ENCODE measurements at places on chromosomes 16 and 17.
A peak's percentile ranks its signal among the peaks of the same experiment; 100 is the strongest.

- DNase-seq, result no peak
Observed at GRCh38 chr17:77734371-77735080, 224.0 kb upstream of the TNRC6C start.

DNA sequence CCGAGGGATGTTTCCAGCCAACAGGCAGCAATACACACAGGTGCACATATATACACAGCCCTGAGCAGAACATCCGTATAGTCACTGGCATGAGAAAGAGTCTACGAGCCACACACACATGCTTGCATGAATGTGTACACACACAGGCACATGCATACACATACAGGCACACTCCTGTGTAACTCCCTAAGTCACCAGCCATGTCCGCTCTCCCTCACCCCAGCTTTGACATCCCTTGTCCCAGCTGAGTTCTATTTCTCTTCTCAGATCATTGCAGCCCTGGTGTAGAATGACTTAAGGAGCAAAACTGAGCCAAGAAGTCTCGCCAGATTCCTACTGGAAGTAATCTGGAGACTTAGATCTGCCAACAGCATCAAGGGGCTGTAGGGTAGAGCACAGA lies 13.1 kb downstream of the CDRT4 start:
- DNase-seq, result no peak

- DNase-seq, result no peak
Observed at GRCh38 chr17:66748578-66748977, 86.3 kb upstream of the CACNG5 start.

- DNase-seq, result no peak
Observed at GRCh38 chr17:73318836-73319235, 7.0 kb upstream of the CDC42EP4 start.

DNA sequence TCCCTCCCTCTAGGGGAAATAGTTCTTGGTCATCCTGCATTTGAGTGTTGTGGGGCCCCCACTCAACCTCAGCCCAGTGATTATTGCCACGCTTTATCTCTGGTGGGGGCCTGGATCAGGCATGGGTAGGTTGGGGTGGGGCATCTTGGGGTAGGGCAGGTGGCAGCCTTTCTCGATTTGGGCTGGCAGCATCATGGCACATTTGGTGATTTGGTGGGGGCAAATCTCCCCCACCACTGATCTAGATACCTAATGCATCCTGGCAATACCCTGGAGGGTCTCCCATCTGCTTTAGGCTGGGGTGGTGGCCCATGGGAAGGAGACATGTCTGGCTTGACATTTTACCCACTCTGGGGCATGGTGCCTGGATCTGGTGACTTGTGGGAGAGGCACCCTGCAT lies 40.2 kb downstream of the NLRP1 start:
- no peak for DNase-seq

DNA sequence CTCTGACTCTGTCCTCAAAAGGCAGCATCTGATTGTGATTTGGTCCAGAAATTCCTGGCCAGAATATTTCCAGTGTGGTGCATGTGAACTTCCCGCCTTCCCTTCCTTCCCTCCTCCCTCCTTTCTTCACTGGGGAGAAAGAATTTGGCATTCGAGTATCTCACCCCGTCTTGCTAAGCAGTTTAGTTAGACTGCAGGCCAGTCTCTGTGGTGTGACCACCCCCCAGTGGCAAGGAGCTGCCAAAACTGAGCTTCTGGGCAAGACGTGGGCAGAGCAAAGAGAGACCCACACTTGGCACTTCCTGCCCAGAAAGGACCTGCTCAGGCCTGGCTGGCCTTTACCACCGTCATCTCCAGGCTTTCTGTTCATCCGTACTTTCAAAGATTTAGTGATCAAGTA lies 36.4 kb downstream of the SNX20 start:
- DNase-seq, result peak; percentile 26

DNA sequence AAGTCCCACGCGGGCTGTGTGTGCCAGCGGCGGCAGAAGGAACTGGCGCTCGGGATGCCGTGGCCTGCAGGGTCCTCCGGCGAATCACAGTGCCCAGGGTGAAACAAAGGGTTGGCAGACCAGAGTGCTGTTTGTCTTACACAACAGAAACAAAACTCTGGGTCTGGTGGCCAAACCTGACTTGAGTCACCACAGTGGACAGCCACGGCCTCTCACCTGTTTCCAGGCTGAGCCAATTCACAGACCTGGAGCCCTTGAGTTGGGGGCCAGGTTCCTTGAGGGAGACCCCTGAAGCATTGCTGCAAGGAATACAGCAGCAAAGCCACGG lies 2.1 kb upstream of the CHMP6 start:
- DNase-seq, result no peak

DNA sequence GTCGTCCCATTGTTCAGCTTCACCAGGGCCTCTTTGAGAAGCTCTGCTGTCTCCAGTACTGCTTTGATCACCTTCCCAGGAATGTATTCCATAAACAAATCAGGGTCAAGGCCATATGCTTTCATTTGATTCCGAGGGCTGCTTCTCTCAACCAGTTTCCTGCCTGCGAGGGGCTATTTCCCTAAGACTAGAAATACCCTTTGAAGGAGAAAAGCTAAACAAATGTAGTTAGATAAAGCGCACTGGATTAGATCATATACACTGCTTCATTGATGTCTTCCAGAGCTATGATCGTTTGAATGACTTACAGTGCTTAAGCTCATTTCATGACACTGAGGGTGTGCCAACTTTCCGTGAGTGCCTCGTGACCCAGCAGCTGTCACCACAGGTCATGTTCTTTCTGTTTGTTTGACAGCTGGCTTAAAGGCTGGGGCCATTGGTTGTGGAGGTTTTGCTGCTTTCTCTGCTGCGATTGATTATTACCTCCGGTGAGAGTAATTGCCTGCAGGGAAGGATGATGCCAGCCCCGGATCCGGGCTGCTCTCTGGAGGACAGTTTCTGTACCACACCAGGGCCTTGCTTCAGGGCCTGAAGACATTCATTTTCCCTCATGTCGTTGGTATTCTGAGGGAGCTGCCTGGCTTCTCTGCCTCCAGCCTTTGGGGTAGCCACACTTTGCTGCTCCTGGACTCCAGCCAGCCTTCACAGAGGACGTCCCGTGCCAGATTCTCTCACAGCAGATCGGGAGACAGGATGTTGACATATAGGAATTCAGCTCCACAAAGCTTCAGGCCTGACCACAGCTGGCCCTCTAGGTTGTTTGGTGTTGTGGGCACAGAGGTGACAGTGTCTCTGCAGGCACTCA lies 3.9 kb downstream of the TIMM22 start:
- no peak for DNase-seq

DNA sequence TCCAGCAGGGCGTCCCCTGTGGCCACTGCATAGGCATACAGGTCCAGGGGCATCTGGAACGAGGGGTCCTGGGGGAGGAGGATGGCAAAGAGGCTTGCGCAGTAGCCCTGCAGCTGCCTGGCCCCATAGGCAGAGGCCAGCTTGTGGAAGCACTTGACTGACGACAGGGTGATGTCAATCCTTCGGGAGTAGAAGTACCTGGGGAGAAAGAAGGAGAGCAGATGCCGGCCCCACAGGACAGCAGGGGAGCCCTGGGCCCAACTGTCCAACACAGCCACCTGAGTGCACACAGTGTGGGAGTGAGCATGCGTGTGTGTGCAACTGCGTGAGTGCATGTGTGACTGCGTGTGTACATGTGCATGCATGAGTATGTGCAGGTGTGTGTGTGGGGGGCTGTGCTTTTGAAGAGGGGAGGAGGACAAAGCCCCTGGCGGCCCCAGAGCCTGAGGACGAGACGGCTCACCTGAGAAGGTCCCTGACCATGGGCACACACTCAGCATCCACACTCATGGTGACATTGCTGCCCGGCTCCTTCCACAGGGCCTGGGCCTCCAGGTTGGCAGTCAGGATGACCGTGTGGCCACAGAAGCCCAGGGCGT lies 7.1 kb downstream of the LGALS3BP start:
- no peak for DNase-seq

DNA sequence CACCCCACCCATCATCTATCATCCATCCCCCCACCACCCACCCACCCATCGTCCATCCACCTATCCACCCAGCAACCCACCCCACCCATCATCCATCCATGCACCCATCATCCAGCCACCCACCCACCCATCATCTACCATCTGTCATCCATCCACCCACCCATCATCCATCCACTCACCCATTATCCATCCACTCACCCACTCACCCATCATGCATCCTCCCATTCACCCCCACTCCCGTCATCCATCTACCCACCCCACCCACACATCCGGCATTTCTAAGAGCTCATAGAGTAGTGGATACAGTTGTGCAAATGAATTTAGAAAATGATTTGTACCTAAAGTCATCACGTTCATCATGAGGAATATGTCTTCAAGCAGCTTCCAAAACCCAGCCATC lies 405.1 kb downstream of the SNX29 start:
- DNase-seq, result no peak
